ENCODE measurements at places on chromosomes 12 and 14.
A peak's percentile ranks its signal among the peaks of the same experiment; 100 is the strongest.

DNA sequence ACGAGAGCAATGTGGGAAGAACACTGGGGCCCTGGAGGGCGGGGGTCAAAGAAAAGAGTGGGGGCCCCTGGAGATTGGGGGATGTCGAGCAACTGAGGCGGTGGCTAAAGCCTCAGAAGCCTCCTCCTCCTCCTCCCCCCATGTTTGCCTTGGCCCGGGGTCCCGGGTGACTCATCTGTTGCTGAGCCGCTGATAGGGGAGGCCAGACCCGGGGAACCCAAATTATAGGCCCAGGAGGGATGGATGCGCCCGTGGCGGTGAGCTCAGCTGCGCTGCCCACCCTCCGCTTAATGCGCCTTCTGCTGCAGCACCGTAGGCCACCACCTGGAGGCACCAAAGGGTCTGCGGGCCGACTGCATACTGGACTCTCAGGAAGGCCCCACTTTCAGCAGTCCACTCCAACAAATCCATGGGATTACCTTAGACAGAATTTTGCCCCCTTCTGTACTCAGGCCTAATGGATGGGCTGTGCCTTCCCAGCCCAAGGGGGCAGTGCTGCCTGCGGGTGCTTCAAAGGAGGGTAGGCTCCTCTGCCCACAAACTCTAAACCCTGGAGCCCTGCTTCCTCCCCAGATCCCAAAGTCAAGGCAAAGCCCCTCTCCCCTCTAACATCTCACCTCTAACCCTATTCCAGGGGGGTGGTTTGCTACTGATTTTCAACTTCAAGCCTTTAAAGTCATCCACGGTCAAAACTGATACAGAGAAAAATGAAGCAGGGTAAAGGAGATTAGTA is 2.6 kb upstream of the WNT10B start:
- DNase-seq = no peak

- DNase-seq = no peak
Observed at GRCh38 chr12:700016-700415, 36.8 kb upstream of the NINJ2 start.

- DNase-seq = no peak
Observed at GRCh38 chr12:132196038-132196872, 52.0 kb downstream of the NOC4L start.

GRCh38 chr12:120445911-120446843 is at the start of the genes GATC and TRIAP1:
TSS of gene GATC (plus strand) at chr12:120446444. CDS start at chr12:120446481, 37 bp downstream.
TSS of gene TRIAP1 (minus strand) at chr12:120446384. CDS start at chr12:120446372, 12 bp downstream.
- DNase-seq = peak; percentile 89

- DNase-seq = no peak
Observed at GRCh38 chr12:92114834-92115233, 30.8 kb downstream of the BTG1 start.

GRCh38 chr14:103099081-103099732 is 4.7 kb downstream of the EXOC3L4 start:
- DNase-seq = no peak

GRCh38 chr12:116431677-116432300 is 127.4 kb upstream of the MAP1LC3B2 start:
- no peak for DNase-seq

- no peak for DNase-seq
Observed at GRCh38 chr12:30201301-30202160, 417.8 kb upstream of the TMTC1 start.

DNA sequence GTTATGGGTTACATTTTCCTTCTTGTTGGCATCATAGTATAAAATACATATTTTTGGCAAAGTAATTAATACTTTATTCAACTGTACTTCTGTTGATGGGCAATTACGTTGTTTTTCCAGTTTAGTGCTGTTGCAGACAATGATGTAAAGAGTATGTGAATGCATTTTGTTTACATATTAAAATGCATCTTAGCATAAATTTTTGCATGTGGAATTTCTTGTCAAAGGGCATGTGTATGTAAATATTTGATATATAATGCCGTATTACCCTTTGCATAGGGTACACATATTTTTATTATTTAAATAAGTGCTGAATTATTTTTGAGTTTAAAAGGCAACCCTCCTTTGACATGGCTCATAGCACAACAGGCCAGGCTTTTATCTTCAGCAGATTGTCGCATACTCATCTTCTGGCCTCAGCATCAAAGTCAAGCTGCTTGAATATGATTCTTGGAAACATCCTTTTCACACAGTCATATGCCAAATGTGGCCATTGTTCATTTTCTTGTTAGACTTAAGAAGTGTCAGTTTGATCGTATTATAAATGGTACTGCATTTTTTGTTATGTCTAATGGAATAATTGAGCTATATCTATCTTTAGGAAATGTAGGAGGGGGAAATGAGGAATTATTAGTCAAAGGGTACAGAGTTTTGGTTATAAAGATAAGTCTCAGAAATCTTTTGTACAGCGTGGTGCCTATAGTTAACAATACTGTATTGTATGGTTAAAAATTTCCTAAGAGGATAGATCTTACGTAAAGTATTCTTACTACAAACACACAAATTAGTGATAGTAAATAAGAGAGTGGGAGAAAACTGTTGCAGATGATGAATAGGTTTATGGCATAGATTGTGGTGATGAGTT is 138.5 kb downstream of the FUT8 start:
- DNase-seq = no peak
